ENCODE measurements at places on chromosomes 6 and 20.
A peak's percentile ranks its signal among the peaks of the same experiment; 100 is the strongest.

GRCh38 chr6:35021004-35021403 lies 120.1 kb downstream of the TCP11 start:
- DNase-seq: no peak

GRCh38 chr6:25251426-25251825 lies 27.7 kb upstream of the CARMIL1 start:
- DNase-seq: no peak

DNA sequence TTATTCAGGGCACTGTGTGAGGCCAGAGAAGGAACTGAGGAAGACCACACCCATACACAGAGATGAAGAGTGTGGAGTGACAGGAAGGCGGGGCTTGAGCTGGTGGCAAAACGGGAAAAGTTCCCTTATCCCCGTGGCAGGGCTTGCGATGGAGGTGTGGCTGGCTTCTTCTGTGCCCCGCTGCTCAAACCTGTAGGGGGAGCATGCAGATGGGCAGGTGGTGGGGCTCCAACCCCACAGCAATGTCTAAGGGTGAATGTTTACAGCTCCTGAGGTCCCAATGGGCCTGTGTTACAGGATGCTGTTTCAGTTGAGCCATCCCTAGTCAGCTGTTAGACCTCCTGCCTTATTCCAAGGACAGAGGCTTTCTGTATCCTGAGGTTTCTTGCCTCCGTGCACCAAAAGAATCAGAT lies 105.9 kb downstream of the LY86 start:
- DNase-seq: no peak

DNA sequence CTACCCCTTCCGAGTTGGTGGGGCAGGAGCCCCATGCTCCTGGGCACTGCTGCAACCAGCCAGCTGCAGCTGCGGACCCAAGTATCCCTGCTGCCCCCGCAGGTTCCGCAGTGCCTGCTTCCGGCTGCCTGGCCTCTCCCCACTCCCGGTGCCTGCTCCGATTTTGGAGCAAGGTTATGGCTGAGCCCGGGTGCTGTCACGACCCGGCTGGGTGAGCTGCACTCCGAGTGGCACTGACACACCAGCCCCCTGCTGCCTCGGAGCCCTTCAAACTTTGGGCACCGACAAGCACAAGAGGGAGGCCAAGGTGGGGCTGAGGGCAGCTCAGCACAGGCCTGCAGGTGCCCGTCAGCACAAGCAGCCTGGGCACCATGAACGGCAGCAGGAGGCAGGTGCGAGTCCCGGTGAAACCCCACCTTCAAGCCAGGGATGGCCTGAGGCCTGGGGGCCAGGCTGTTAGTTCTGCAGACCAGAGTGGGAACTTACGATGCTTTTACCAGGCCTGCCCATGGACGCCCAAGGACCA lies 25.9 kb upstream of the HACE1 start:
- no peak for DNase-seq

DNA sequence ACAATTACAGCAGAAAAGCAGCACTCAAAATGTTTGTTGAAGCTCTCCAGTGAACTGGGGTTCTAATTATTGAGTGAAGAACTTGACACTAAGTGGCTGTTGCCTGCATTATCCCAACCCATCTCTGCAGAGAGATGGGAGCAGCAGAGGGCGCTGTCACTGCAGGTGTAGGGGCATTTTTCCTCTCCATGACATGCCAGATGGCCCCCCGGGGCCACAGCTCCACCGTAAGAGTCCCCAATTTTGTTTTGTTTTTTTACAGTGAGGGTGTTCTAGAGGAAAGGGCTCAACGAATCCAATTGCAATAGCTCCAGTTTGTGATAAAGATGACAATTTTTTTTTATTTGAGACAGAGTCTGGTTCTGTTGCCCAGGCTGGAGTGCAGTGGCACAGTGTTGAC lies 1.9 kb upstream of the FUCA2 start:
- no peak for DNase-seq

DNA sequence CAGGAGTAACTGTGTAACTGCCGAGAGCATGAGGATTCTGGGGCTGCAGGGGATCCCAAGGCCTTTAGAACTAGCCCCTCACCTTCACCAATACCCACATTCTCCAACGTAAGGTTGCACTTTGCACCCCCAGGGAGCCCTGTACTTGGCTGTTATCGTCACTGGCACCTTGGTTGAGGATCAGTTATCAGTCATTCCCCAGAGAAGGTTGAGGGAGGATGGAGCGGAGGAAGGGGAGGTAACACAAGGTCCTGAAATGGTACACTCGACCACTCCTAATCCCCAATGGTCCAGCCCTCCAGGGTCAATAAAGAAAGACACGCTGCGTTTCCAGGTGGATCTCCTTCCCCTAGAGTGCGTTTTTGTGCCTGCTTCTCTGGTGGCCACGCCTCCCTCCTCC lies 1.1 kb upstream of the SPDEF start:
- no peak for DNase-seq

GRCh38 chr20:25676164-25676809 lies 20.4 kb downstream of the ZNF337 start:
- DNase-seq: peak; percentile 45

- no peak for DNase-seq
These were observed 70.9 kb upstream of the PLEKHG1 start for GRCh38 chr6:150528648-150529285.

DNA sequence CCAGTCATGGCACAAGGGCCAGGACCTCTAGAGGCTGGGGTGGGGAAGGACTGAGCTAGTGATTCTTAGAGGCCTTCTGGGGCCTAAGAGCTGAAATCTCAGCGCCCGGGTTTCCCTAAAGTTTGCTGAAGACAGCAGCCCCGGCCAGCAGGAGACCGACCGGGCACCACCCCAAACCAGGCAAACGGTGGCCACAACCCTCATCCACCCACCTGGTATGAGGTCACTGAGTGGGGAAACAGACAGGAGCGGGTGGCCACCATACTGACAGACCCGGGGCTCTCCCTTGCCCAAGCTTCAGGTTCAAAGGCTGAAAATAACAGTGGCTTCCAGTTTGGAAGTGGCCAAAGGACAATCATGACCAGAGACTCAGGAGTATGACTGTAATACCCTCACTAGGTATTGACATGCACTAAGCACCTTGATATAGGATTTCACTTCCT lies 35.0 kb upstream of the ID1 start:
- no peak for DNase-seq

DNA sequence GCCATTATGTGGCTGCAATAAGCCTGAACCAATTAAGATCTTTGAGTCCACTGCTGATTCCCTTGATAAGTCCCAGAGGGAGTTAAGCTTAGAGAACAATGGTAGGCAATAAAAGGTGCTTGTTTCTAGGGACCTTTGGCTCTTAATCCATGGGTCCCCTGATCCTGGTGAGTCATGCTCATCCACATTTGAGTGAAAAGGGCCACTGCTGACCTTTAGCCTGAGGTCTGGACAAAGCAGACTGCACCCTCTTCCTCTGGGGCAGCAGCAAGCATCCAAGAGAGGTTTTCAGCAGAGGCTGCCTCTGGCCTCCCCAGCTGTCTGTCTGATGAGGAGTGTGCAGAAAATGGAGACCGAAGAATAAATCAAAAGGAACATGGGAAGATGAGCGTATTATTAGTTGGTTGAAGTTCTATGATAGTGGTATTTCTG lies 16.1 kb upstream of the SCGN start:
- no peak for DNase-seq
